ENCODE measurements at places on chromosomes 2 and 18.

DNA sequence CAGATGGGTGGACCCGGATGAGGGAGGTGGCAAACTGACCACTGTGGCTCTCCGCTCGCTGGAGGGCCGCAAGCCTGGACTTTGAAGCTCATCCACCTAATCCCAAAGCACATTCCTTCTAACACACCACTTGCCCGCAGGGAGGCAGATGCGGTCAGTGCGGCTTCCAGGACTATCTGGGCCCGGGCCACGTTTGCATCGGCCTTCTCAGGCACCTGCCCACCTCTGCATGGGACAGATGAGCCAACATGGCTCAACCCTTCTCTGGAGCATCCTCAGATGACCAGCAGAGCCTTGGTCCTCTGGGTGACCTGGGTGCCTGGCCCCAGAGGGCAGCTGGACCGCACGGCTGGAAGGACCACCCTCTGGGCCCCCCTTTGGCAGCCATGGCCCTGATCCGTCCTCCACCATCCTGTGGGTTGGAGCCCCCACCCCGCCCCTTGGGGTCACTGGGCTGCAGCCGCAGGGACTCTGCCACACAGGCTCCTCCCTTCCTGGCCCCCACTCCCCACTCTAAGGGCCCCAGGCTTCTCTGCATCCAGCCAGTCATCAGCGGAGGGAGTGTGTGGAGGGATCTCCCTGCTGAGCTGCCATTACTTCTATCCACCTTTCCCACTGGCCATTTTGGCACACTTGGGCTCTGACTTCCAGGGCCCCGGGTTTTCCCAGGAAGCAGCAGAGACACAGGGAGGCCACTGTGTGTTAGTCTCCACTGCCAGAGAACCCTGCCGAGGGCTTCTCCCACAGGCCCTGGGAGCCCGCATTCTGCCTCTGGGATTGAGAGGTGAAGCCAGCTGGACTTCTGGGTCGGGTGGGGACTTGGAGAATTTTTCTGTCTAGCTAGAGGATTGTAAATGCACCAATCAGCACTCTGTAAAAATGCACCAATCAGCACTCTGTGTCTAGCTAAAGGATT, 12.3 kb downstream of the HDAC4 start:
- DNase-seq: no peak

GRCh38 chr2:37232131-37232933, 874 bp downstream of the NDUFAF7 start:
- no peak for DNase-seq

GRCh38 chr2:38448692-38449410, 71.8 kb upstream of the ATL2 start:
- DNase-seq: no peak

DNA sequence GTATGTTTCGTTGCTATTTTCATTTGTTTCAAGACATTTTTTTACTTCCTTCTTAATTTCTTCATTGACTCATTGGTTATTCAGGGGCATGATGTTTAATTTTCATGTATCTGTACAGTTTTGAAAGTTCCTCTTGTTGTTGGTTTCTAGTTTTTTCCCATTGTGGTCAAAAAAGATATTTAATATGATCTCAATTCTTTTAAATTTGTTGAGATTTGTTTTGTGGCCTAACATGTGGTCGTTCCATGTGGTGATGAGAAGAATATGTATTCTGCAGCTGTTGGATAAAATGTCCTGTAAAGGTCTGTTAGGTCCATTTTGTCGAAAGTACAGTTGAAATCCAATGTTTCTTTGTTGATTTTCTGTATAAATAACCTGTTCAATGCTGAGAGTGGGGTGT, 110.3 kb upstream of the MAP4K4 start:
- no peak for DNase-seq

DNA sequence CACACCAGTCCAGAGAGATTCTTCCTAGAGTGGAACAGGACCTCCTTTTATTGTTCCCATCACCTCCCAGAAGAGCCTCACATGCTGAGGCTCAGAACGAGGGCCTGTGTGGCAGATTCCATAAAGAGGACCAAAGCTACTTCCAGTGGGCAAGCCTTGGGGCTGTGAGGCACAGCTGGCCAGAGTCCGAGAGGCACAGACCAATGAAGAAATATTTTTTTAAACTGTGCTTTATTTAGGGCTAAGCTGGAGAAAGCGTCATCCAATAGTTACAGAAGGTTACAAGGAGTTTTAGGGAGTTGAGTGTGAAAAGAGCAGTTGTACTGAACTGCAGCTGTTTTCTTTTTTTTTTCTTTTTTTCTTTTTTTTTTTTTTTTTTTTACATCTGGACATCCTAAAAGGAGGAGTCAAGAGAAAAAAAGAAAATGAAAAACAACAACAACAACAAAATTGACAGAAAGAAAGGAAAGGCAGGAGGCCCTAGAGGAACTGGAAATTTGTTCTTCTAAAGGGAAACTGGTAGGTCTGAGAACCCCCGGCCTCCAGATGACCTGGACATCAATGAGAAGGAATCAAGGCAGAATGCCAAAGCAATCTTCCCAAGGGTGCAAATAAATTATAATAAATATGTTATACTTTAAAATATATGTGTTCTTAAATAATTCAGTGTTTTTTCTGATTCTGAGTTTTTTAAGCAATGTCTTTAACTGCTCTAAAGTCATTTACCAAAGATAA, 322.6 kb downstream of the CELF4 start:
- no peak for DNase-seq

GRCh38 chr2:9941996-9942390, 9.5 kb upstream of the GRHL1 start:
- no peak for DNase-seq

GRCh38 chr2:41943159-41943558, 104.7 kb upstream of the PKDCC start:
- DNase-seq: no peak

DNA sequence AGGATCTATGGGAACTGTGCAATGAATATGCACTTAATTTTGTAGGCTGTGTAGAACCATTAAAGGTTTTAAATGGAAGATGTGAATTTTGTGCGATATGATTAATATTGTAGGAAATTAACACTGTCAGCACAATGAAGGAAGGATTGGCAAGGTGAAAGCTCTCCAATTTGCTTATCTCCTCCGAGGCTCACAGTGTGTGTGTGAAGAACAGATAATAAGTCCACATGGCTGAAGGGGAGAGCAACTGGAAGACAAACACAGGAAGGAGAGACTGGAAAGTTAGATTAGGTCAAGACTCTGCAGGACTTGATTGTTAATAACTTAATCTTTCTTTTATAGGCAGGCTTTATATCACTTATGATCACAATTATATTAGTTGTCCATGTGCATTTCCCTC, 269.7 kb upstream of the VRK2 start:
- no peak for DNase-seq

GRCh38 chr2:56739413-56739812, 555.6 kb downstream of the CCDC85A start:
- DNase-seq: no peak

GRCh38 chr2:145404690-145405089, 884.8 kb upstream of the ZEB2 start:
- no peak for DNase-seq

GRCh38 chr2:43745457-43745856, 28.4 kb upstream of the DYNC2LI1 start:
- no peak for DNase-seq

- DNase-seq: no peak
These were observed 14.0 kb upstream of the HRH4 start for GRCh38 chr18:24446453-24446852.

DNA sequence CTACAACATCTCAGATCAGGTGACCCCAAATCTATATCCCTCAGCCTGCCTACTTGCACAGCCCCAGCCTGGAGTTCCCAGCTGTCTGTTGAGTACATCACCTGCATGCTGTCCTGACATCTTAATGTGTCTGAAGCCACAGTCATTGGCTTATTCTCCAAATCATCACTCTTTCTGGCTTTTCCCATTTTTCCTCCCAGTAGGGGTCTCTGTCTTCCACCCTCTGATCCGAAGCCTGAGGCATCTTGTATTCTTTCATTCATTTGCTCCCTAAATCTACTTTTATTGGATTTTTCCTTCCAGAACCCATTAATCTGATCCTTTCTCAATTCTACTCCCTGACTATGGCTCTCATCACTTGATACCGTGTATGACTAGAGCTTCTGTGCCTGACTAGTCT, 332.9 kb upstream of the DCC start:
- DNase-seq: no peak

DNA sequence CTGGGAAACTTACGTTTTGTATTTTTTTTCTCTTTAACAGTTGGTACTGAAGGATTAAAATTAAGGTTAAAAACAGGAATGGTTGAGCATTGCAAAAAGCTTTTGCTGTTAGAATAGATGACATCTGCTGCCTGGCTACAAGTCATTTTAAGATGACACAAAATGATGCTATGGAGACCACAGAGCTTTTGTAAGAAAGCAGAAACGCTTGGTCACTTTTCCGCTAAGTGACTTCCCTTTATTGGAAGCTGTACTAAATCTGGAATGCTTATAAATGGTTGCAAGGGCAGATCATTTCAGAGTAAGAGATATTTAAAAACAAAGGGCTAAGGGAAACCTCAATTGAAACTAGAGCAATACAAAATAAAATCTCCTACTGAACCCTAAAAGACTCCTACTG, 544.0 kb downstream of the STK39 start:
- no peak for DNase-seq

DNA sequence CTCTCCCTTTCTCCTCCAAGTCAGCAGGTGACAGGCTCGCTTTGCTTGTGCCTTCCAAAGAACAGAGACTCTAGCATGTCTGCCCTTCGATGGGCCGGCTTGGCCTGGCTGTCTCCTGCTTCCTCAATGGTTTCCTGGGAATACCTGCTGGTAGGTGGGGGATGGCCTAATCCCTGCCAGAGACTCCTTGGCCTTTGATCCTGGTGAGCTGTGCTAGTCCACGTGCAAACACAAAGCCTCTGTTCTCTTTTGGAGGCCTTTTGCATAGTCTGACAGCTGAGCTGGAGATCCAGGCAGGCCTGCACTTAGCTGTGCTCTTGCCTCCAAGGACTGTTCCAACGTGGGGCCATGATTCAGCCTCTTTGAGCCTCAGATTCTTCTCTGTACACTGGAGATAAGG, 67.6 kb downstream of the ARL4C start:
- DNase-seq: no peak

GRCh38 chr2:165886487-165887146, 67.0 kb downstream of the TTC21B start:
- no peak for DNase-seq

GRCh38 chr2:38095996-38096861, 20.3 kb upstream of the CYP1B1 start:
- no peak for DNase-seq

- DNase-seq: no peak
These were observed 41.6 kb upstream of the ST3GAL5 start for GRCh38 chr2:85930129-85931124.

- DNase-seq: no peak
These were observed 167.3 kb downstream of the MREG start for GRCh38 chr2:215845839-215846586.

GRCh38 chr2:220891405-220891804, 680.7 kb downstream of the EPHA4 start:
- no peak for DNase-seq

- DNase-seq: no peak
These were observed 62.6 kb downstream of the C18orf63 start for GRCh38 chr18:74378179-74378682.

GRCh38 chr18:68991286-68991685, 193.4 kb downstream of the CCDC102B start:
- DNase-seq: no peak

DNA sequence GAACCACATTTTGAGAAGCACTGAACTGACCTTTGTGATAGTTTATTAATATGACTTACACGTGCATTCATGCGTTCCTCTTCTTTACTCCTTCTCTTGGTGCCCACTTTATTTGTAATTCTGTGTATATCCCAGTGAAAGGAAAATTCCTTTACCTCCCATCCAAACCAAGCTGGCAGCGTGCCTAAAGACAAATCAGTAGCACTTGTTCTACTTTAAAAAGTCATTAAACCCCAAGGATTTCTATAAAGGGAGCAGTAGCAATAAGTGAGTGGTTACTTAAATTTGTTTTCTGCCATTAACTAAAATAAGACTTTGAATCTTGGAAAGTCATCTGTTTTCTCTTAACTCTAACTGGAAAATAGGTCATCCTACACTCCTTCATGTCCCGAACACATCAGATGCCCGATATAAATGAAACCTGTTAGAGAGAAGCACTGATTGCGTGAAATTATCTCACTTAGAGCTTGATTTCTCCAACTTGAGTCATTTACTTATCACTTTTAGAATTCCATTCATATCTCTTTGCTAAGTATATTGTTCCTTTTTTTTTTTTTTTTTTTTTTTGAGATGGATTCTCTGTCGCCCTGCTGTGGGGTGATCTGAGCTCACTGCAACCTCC, 10.7 kb downstream of the PIK3C3 start:
- no peak for DNase-seq

DNA sequence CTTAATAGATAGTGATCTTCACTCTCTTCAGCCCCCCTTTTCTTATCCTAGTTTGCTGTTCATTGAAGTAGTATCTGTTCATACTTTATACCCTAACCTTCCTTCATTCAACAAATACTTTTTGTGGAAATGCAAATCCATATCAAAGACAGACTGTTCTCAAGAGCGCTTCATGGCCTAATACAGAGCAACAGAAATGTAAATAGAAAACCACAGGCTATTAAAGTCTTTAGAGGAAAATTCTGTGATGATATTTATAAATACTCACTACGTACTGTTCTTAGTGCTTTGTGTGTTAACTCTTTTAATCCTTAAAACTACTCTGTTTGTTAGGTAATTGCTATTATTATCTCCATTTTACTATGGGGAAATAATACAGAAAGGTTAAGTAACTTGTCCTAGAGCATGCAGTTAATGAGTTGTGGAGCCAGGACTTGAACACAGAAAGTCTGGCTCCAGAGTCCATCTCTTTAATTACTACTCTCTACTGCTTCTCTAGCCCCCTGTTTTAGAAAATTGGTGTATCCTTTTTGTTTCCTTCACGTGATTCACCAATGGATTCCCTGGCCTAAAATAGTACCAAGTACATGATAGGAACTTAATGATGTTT, 2.9 kb downstream of the MDH1 start:
- no peak for DNase-seq

- DNase-seq: no peak
These were observed 6.7 kb upstream of the IL1A start for GRCh38 chr2:112791019-112791418.

GRCh38 chr2:62524293-62524941, 18.4 kb upstream of the TMEM17 start:
- no peak for DNase-seq

- no peak for DNase-seq
These were observed 311.6 kb upstream of the REV1 start for GRCh38 chr2:99801327-99801901.

All from stimulated activated CD8-positive, alpha-beta memory T cell treated with anti-CD3 and anti-CD28 coated beads, Interleukin-4, amount 100 ng/mL, for 4 hours (primary cell).